ENCODE measurements at places on chromosomes 1 and 21. TPM values are rescaled to one million over a fixed set of nuclear protein-coding genes. Genes with fewer than 3 reads are reported as not detected.

Gene CLIC6
- 0.25 TPM for total RNA-seq

Gene NBPF20
- total RNA-seq, result 4.7 TPM

Gene FMO4
- 0.86 TPM for total RNA-seq

Gene OR2L5
- not detected for total RNA-seq

Gene RORC
- total RNA-seq, result not detected

Gene ZBTB8A
- total RNA-seq, result 9.8 TPM

Gene BMP8B
- 1.4 TPM for total RNA-seq

Gene TPM3
- total RNA-seq, result 364 TPM

Gene ICOSLG
- 0.07 TPM for total RNA-seq

Gene DMRTA2
- total RNA-seq, result 0.18 TPM

Gene PAX7
- 10.9 TPM for total RNA-seq

Gene TACSTD2
- not detected for total RNA-seq

Gene FAM163A
- total RNA-seq, result not detected

Gene ATP6V1G3
- total RNA-seq, result not detected

Gene SPRR2B
- not detected for total RNA-seq

- DNase-seq, result no peak
Measured at GRCh38 chr1:244680667-244681066, 27.7 kb downstream of the DESI2 start.

GRCh38 chr21:34215501-34215900 lies 142.1 kb downstream of the MRPS6 start:
- DNase-seq, result no peak

DNA sequence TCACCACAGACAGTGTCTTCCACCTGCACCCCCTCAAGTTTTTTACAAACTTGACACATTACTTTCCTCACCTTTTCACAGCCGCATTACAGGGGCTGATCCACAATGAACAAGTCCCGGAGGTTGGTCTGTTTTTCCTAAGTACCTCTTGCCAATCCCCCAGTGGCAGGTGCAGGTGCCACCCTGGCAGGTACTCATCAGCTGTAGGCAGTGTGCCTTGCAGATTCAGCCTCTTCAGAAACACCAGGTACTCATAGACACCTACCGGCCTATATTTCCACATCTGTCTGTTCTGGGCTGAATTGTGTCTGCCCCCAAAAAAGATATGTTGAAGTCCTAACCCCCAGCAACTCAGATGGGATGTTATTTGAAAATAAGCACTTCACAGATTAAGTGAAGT lies 81.4 kb upstream of the CNIH3 start:
- DNase-seq, result no peak

DNA sequence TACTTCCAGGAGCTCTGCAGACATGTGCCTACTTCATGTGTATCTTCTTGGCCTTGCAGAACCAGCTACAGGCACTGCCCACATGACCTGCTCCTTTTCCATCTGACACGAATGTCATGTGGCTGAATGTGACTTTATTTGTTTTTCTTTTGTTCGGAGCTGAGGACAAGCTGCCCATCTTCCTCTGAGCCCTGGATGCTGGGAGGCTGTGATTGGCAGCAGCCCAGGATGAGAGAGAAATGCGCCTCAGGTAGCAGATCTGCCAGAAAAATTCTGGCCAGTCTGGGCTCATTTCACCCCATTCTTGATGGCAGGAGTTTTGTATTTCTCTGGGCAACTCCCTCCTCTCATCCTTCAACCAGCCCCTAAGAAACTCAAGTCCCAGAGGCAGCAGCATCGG lies 372.0 kb downstream of the RPS6KC1 start:
- DNase-seq, result no peak

DNA sequence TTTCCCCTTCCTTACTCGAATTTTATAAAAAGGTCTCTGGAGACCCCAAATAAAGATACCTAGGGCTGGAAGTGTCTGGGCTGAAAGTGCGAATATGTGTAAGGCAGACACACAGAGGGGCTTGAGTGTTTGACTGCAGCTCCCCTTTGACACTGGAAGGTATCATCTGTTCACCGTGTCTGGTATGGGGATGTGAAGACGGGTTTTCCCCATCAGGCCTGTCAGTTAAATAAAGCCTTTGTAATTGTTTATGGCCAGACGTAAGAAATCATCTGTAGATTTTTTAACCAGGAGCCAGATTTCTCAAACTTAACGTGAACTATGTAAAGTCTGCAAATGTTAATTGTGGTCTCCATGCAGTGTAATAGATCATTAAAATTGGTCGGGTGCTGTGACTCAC lies 1173.4 kb downstream of the AMY1C start:
- no peak for DNase-seq

GRCh38 chr1:109714661-109715372 lies 2.8 kb downstream of the GSTM5 start:
- no peak for DNase-seq

DNA sequence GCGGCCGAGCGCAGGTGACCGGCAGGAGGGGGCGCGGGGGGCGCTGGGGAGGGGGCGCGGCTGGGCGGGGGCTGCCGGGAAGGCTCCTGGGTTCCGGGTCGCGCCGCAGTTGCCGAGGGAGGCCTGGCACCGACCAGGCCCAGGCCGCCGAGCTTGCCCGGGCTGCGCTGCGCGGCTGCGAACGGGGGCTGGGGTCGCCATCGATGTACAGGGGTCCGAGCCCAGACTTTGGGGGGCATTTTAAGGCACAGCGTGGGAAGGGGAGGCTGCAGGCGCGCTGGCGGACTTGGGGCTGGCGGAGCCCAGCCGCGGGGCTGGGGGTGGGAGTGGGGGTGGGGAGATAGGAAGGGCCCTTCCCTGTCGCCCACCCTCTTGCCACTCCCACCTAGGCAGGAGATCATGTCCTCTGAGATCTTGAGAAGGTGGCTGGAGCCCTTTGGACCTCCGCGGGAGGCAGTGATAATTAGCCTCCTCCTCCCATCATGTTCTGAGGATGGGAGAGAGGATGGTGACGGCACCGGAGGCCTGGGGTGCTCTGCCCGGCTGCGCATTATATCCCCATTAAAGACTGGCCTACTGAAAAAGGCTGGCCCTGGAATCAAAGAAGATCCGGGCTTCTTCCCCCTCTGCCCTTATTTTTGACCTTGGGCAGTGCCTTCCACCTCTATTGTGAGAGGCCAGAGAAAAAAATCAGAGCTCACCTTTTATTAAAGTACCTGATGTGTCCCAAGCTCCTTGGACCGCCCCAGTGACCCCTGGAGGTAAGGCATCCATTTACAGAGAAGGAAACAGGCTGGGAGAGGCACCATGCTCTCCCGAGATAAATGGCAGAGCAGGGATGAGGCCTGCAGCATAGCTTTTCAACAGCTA lies 497 bp downstream of the FBXO44 start:
- no peak for DNase-seq

DNA sequence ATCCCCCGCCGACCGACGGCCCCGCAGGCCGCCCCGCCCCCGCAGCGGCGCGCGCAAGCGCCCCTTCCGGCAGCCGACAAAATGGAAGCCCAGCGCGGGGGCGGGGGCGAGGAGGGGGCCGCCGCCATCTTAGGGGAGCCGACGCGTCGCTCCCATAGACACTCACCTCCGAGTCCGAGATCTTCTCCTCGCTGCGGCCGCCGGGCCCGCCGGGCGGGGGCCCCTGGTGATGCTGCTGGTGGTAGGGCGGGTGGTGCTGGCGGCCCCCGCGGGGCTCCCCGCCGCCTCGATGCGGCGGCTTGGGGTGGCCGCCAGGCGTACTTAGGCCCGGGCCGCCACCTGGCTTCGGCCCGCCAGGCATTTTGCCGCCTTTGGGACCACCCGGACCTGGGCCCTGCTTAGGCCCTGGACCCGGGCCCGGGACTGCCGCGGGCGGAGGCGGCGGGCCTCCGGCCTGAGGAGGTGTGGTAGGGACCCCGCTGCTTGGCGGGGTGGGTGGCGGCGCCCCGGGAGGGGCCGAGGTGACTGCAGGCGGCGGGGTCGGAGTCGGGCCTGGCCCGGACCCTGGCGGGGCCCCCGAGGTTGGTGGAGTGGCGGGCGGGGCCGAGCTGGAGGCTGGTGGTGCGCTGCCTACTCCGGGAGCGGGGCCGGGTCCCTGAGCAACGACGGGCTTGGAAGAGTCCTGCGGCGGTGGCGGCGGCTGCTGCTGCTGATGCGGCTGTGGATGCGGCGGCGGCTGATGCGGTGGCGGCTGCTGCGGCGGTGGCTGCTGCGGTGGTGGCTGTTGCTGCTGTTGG lies 691 bp downstream of the SFPQ start:
- DNase-seq, result peak; percentile 80

- DNase-seq, result no peak
Measured at GRCh38 chr21:43193088-43193650, 24.4 kb downstream of the CRYAA start.

DNA sequence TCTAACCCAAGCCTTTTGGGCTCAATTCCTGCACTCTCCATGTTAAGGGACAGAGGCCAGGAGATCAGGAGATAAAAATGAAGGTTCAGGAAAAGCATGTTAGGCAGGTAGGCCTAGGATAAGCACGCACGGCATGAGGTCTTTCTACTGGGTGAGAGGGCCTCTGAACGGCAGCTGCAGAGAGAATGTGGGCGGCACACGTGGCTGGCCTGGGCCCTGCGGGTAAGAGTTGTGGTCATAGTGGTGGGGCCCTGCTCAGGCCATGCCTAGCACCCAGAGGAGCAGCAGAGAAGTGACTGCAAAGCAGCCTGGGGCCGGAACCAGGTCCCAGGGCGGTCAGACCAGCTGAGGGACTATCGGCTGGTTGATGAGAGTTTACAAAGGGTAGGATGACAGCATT lies 7.5 kb upstream of the FOXO6 start:
- DNase-seq, result no peak

- no peak for DNase-seq
Measured at GRCh38 chr1:230328342-230329015, 97.7 kb downstream of the PGBD5 start.

DNA sequence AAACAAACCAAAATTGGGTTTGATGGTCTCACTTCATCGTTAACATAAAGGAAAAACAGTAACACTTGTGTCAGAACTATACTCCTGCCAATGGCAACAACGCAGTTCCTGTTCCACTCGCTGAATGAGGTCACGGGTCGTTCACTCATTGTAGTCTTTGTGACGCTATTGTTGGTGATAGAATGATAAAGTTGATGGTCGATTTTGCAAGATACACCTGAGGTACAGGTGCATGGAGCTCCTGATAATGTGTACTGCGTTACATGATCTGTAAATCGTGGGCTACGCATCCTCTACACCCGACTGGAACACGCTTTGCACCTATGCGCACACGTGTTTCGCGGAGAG lies 391 bp upstream of the CENPS start:
- no peak for DNase-seq

- no peak for DNase-seq
Measured at GRCh38 chr1:210328032-210328745, 513 bp upstream of the HHAT start.

- DNase-seq, result no peak
Measured at GRCh38 chr1:54936791-54937190, 43.6 kb upstream of the TMEM61 start.

GRCh38 chr1:199020051-199020450 lies 381.2 kb downstream of the PTPRC start:
- no peak for DNase-seq

DNA sequence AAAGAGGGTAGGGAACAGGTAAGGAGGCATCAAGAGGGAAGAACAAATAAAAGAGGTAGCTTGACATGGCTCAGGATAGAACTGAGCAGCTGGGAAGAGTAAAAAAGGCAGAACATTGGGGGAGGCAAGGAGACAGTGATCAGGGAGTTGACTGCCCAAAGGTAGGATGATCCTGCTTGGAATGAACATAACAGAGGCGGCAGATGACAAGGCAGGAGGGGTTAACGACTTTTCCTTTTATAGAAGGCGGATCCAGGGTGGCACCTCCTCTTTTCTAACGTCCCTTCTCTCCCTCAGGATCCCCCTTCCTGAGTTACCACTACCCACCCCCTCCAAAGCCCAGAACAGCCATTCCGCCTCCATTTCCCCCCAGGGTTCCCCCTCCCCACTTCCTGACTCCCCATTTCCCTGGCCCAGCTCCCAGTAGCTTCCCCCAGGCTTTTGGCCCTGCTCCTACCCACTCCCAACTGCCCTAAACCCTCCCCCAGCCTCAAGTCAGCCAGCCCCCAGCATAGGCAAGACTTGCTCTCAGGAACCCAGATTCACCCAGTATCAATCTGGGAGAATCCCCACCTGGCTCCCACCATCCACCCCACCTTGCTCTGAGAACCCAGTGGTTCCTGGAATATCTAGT lies 769 bp upstream of the ADAMTS4 start:
- DNase-seq, result no peak

- no peak for DNase-seq
Measured at GRCh38 chr1:211643324-211644212, 31.9 kb downstream of the NEK2 start.

- DNase-seq, result no peak
Measured at GRCh38 chr1:234848972-234849649, 239.1 kb upstream of the IRF2BP2 start.

DNA sequence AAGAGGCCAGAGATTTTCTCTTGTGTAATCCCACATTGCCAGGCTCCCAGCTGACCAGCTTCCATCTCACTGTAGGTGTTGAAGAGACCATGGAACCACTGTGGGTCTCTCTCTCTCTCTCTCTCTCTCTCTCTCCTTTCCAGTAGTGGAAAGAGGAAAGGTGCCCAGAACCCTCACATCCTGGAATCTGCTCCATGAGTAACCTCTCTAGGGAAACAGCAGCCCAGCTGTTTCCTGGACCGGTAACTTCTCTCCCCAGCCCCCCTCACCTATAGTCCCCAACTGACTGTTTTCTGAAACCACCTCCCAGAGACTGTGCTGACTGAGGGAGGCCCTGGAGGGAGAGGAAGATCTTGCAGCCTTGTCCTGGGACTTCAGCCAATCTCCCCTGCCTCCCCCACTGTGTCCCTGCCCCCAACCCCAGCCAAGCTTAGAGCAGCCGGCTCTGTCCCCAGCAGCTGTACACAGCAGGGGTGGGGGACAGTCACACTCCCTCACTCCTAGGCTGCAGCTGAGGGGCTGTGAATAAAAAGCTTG lies 20.6 kb upstream of the SLC45A3 start:
- DNase-seq, result no peak

DNA sequence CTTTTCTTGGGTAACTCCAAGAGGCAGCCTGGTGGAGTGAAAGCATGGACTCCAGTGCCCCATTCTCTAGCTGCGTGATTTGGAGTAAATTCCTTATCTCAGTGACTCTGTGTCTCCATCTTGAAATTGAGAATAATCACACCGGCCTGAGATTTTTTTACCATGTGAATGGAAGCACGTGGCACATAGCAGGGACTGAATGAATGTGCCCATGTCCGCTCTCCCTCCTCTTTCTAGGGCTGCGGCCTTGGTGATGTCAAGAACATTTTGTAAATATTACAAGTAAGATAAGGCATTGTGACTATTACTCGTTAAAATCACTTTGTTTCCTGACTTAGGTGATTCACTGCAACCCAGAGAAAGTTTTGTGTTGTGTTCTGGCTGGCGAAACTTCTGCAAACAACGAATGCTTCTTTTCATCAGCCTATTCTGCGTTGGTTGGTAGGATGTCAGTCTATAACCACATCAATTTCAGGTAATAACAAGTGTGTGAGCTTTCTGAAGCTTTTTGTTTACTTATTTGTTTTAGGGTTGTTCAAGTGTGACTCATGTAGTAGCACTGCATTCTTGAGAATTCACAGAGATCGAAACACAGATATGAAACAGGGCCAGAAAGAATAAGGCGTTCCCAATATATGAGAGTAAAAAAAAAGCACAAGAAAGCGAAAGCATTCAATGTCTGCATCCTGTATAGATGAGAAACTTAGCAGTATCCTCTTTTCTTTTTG lies 135.7 kb upstream of the SLC45A1 start:
- DNase-seq, result no peak

- no peak for DNase-seq
Measured at GRCh38 chr1:212544110-212544509, 64.5 kb upstream of the ATF3 start.

Data from neural crest cell (in vitro differentiated cells).